Stimulated activated CD4-positive, alpha-beta T cell treated with anti-CD3 and anti-CD28 coated beads, Interleukin-1b, Interleukin-23, amount 100 ng/mL, for 24 hours (primary cell): ENCODE measurements at places on chromosomes 6 and 20.

DNA sequence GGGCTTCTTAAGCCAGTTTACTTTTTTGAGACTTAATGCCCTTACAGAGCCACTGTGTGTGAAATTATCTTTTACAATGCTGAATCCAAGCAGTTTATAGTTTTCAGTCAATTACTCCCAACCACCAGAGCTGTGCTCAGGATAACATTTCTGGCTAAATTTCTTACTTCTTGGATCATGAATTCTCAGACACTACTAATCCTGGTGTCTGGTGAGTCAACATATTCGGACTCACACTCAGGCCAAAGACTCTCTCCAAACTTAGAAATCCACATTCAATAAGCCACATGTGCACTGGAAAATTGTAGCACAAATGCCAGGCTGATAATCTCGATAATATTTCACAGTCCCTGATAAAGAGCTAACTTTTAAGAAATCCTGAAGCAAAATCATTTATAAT is 49.0 kb downstream of the PTPRT start:
- DNase-seq, result no peak

DNA sequence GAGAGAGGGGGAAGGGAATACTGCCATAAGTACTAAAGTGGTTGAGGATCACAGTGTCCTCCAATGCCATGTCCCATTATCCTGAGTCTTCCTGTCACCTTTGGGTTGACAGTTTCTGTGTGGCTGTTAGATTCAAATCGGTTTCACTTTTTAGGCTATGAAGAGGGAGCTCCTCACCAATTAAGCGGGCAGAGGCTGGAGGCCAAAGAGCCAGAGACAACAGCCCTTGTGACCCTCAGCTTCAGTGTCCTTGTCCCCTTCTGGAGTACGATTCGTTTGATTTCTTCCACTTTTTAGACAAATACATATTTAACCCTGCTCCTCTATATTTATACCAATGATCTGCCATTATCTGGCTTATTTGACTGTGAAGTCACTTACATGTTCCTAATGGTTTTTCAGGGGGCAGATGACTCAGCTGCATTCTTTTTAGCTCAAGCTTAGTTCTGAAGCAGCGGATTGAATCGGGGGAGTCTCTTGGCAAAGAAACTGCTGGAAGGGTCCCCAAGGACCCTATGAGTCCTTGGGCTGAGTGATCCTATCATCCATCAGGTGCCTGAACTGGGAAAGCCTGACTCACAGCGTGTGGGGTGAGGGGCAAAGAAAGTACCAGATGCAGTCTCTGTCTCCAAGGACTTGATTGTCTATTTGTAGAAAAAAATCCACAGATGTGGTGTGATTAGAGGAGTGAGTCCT is 18.2 kb downstream of the FERMT1 start:
- no peak for DNase-seq

DNA sequence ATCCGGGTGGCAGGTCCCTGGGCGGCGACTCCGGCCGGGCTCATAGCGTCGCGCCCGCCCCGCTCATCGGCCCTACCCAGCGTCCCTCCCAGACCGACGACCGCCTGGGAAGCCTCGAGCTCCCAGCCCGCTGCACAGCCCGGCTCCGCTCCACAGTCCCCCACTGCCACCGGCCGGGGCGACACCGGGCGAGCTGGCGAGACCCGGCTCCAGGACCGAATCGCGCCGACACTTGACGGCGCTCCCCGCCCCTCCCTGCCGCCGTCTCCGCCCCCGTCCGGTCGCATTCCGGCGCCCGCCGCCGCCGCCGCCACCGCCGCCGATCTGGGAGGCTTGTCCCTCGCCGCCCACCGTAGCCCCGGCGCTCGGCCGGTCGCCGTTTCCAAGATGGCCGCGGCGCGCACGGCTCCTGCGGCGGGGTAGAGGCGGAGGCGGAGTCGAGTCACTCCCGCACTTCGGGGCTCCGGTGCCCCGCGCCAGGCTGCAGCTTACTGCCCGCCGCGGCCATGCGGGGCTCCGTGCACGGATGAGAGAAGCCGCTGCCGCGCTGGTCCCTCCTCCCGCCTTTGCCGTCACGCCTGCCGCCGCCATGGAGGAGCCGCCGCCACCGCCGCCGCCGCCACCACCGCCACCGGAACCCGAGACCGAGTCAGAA is at the start of gene MAP3K4:
TSS of gene MAP3K4 (plus strand) at position 364 of the 655 bp plus-strand sequence. CDS start at position 527, 163 bp downstream.
- DNase-seq, result peak; percentile 74

- no peak for DNase-seq
Measured at GRCh38 chr6:54074578-54075195, 36.6 kb upstream of the MLIP start.

DNA sequence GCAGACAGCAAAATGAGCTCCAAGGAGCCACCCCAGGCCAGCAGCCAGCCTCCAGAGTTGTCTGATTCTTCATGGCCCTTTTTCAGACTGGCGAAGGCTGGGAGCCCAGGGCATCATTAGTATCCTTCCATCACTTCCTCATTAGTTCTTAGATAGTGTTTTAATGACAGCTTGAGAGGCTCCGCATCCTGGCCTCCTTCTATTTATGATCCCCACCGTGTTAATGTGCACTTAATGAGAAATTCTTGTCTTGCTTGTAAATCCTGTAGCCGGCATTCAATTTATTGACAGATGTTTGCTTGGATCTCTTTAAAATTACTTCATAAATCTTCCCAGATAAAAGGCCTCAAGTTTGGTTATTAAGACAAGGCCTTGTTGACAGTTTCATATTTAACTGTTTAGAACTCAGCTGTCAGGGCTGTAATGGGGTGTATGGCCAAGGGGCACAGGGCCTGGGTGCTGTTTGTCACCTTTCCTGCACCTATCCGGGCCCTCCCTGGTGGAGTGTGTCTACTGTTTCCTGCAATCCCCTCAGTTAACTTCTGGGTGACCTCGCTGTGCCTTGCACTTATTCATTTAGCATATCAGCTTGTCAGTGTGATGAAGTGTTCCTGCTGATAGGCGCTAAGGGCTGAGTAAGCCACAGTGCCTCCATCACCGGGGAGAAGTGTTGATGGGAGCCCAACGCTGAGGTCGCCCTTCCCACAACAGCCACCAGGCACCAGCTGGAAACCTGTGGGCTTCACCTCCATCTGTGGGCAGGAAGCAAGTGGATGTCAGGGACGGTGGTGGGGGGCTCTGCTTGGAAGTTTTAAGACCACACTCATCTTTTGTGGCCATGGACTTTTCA is 169.3 kb downstream of the TSHZ2 start:
- no peak for DNase-seq

DNA sequence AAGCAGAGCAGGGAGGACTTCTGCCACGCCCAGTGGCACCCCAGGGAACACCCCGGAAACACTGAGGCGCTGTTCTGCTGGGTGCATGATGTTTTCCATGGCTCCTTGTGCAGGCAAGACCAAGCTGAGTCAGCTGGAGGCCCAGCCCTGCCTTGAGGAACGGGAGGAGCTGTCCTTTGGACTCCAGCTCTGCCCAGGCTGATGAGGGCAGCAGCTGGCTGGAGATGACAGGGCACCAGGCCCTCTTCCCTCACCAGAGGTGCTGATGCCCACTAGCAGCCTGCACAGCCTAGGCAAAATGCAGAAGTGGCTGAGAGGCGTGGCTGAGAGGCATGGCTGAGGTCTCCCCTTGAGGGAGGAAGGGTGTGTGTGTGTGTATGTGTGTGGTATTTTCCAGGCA is 2.4 kb downstream of the C6orf132 start:
- no peak for DNase-seq

DNA sequence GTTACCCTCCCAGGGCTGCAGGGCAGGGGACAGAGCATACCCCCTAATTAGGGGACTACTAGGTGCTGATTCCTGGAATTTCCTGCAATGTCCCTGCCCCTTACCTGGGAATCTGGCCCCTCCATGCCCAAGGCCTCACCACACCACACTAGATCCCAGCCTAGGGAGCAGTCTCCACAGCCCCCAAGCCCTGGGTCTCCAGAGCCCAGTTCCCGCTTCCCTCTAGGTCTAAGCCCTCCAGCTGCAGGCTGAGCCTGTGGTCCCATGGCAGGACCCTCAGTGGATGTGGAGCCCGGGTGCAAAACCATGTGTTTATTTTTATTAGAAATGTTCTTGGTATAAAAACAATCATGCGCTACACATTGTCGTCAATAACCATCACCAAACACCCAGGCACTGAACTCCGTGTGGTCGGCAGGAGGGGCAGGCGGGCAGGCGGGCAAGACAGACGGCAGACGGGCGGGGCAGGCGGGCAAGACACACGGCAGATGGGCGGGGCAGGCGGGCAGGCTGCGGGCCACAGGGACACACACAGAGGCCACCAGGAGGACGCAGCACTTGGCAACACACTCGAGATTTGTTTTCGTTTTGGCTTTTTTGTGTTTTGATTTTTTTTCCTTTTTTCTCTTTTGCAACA is 124.2 kb downstream of the GRM4 start:
- DNase-seq, result no peak

- no peak for DNase-seq
Measured at GRCh38 chr6:160122744-160123143, 1.1 kb downstream of the SLC22A1 start.

- DNase-seq, result no peak
Measured at GRCh38 chr6:41581381-41581991, 35.3 kb downstream of the FOXP4 start.

DNA sequence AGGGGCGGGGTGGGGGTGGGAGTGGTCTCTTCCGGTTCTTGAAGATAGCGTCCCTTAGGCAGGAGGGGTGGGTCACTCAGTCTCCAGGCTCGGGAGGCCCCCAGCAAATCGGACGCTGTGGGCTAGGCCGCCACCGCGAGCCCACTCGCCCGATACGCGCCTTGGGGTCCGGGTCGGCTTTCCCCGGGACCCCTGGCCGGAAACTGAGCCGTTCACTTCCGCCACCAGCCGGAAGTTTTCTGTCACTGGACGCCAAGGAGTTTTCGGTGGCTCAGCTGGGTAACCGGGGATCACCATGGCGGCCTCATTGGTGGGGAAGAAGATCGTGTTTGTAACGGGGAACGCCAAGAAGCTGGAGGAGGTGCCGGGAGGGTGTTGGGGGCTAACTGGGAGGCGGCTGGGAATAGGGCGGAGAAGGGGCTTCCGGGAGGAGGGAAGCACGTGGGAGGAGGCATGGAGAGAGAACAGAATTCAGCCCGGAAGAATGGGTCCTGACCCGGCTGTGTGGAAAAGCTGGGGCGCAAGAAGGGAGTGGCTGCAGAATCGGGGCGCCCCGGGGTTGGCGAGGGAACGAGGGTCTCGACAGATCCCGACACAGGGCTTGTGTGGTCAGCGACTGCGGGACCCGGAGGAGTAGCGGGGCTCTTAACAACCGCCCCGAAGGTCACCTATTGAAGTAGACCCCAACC is at the start of gene ITPA:
TSS of gene ITPA (plus strand) at position 242 of the 689 bp plus-strand sequence. CDS start at position 296, 54 bp downstream.
- no peak for DNase-seq

DNA sequence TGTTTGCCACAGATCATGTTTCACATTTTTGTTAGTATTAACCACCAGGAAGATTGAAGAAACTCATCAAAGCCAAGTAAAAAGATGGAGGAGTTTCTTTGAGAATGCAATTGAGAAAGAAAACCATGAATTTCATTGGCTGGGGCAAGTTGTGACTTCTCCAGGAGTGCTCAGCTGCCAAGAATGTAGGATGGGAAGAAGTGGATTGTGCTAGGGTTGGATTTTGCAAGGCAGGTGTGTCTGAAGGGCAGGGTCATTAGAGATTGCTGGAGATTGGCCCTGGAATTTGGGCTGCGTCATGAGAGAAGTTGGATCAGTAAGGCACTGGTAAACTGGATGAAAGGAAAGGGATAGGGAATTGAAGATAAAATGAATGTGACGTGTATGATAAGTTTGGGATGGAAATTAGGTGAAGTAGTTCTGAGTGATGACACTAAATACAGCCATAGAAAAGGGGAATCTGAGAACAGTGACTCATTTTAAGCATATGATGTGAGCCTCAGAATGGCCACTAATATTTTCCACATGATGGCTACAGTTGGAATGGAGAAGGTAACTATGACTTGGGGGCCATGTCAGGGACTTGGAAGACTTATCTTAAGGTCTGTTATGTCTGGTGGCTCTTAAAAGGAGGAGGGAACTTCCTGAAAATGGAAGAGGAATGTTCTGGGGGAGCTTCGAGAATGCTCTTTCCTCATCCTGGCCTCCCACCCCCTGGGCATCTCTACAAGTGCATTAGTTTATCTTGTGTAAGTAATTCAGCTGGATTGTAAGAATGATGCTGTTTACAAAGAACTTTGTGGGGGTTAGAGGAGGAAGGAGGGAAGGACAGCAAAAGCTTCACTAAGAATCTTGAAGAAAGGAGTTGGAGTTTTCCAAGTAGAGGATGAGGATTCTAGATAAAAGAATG is 27.8 kb upstream of the ERVFRD-1 start:
- no peak for DNase-seq

DNA sequence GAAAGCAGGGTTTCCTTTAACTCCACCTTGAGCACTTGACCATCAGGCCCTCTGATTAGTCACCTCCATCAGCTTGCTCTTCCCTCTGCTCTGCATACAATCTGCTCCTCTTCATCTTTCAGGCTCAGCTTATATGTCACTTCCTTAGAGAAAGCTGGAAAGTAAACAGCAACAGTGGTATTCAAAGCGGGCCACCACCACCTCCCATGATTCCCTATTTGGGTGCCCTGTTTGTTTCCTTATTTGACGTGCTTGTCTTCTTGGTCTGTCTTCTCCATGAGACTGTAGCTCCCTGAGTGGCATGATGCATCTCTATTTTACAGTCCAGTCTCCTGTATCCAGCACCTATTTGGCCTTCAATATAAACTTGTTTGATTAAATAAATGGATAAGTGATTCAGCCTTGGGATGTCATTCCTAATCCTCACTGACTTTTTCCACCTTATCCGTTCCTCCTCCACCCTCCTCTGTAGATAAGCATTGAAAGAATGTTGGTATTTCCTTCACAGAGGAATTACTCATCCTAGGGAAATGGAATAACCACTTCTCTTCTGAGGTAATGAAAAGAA is 102.8 kb upstream of the SGK1 start:
- DNase-seq, result no peak

GRCh38 chr20:3046677-3047462 is 1.0 kb downstream of the MRPS26 start:
- no peak for DNase-seq

- DNase-seq, result peak; percentile 54
Measured at GRCh38 chr6:53484476-53485280, 60.2 kb downstream of the GCLC start.

- no peak for DNase-seq
Measured at GRCh38 chr6:36927691-36928546, 26.6 kb upstream of the PI16 start.

GRCh38 chr6:123895806-123896205 is 92.1 kb downstream of the NKAIN2 start:
- no peak for DNase-seq

- no peak for DNase-seq
Measured at GRCh38 chr20:17627101-17627955, 54.7 kb downstream of the RRBP1 start.

GRCh38 chr20:64119681-64120341 is 12.4 kb upstream of the NPBWR2 start:
- no peak for DNase-seq

- no peak for DNase-seq
Measured at GRCh38 chr20:37518606-37519507, 2.2 kb upstream of the NNAT start.

- no peak for DNase-seq
Measured at GRCh38 chr6:156517088-156517487, 260.1 kb upstream of the ARID1B start.

- no peak for DNase-seq
Measured at GRCh38 chr6:3782876-3783832, 31.6 kb upstream of the PXDC1 start.
